ENCODE measurements at places on chromosomes 2 and 18.

GRCh38 chr18:61736133-61736532, 156.7 kb downstream of the RNF152 start:
- DNase-seq: no peak

DNA sequence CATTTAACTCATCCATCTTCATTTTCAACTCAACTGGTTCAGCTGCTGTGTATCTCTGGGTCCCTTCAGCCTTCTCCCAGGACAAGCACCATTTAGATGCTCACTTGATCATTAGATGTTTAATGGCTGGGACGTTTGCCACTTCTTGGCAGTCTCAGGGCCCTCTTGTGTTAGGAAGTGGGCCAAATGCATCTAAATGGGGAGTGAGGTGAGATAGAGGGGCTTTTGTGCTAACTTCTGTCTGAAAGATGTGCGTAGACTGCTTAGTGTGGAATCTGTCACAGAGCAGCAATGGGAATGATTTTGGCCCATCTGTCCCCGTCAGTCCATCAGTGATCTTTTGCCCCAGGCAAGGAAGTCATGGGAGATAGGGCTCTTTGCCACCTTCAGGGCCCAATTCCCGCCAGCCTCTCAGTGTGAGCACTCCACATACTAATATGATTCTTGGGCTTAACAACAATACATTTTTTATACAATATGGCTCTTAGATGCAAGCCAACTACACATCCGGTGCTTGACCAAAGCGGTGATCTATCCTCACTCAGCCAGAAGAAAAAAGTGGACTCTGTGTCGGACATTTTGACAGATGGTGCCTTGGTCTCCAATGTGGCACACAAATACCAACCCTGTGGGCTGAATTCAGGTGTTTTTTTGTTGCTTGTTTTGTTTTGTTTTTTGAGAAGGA, 95.7 kb upstream of the EPC2 start:
- no peak for DNase-seq

- no peak for DNase-seq
Observed at GRCh38 chr18:13530879-13531387, 195.4 kb downstream of the FAM210A start.

- no peak for DNase-seq
Observed at GRCh38 chr2:217396165-217396564, 536.3 kb upstream of the TNP1 start.

- DNase-seq: no peak
Observed at GRCh38 chr2:22981785-22982184, 403.2 kb upstream of the KLHL29 start.

- no peak for DNase-seq
Observed at GRCh38 chr2:83305758-83306378, 1153.2 kb downstream of the SUCLG1 start.

GRCh38 chr2:36277146-36277808, 78.3 kb upstream of the CRIM1 start:
- DNase-seq: no peak

DNA sequence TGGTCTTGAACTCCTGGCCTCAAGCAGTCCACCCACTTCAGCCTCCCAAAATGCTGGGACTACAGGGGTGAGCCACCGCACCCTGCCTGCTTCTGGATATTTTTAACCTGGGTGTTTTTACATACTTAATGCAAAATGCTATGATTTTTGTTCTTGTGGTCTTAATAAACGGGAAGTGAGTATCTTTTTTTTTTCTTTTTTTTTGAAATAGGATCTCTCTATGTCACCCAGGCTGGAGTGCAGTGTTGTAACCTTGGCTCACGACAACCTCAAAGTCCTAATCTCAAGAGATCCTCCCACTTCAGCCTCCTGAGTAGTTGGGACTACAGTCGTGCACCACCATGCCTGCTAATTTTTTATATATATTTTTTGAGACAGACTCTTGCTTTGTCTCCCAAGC, 19.2 kb upstream of the ASXL2 start:
- no peak for DNase-seq

DNA sequence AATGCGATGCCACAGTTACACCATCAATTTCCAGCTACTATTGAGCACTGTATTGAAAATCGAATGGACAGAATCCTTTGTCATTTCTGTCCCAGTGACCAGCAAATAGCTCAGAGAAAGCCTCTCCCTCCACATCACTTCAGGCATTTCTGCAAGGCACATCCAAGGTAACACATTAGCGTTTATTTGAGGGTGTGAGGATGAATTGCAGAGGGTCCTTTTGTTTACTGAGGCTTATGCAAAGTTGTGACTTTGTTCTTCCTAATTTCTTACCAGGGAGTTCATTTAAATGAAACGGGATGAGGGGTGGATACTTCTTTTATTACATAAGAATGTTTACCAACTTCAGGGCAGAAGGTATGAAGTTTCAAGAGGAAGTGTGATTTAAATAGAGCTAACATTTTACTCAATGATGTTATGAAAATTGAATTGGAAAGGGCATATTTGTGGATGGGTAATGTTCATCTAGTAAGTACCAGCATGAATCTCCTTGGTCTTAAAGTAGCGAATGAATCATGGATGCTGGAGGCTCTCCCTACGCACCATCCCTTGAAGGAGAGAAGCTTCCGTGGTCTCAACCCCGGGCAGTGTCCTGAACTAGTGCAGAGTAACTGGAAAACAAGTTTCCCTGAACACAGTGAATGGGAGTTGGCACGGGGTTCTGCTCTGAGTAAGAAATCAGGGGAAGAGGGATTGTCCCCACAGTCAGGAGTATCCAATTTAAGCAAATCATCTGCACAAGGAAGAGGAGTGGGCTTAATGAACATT, 756.5 kb downstream of the GALR1 start:
- DNase-seq: no peak

DNA sequence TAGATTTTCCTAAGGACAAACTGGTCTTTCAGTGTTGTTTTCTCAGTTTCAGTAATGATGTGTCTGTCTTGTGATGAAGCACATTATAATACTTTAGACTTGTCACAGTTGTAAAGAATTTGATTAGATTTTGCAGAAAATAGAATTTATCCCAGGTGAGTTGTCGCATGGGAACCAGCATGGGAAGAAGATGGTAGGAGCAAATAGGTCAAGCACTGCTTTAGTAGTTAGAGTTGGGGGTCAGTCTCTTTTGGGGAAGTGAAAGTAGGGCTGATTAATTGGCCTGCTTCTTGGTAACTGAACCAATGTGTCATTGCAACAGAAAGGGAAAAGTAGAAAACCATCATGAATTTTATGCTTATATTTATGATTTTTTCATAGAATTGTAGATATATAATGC, 153.2 kb upstream of the MYO3B start:
- no peak for DNase-seq

- DNase-seq: no peak
Observed at GRCh38 chr2:187541086-187542085, 12.8 kb downstream of the TFPI start.

GRCh38 chr2:123086613-123087385, 938.3 kb upstream of the CNTNAP5 start:
- DNase-seq: no peak

GRCh38 chr2:79782576-79783452, 270.0 kb downstream of the CTNNA2 start:
- DNase-seq: no peak

DNA sequence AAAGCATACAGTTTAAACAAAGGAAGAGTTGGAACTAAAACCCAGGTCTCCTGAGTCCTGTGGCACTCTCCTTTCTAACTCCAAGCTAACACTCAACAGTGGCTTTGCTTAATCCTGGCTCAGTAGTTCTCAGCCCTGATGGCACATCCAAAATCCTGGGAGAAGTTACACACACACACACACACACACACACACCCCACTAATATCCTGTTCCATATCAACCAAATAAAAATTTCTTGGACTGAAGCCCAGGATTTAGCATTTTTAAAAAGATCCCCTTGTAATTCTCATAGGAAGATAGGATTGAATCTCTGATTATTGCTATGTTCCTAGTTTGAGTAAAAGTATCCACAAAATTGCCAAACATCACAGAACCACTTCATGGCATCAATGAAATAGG, 136.1 kb upstream of the RIOK3 start:
- no peak for DNase-seq

DNA sequence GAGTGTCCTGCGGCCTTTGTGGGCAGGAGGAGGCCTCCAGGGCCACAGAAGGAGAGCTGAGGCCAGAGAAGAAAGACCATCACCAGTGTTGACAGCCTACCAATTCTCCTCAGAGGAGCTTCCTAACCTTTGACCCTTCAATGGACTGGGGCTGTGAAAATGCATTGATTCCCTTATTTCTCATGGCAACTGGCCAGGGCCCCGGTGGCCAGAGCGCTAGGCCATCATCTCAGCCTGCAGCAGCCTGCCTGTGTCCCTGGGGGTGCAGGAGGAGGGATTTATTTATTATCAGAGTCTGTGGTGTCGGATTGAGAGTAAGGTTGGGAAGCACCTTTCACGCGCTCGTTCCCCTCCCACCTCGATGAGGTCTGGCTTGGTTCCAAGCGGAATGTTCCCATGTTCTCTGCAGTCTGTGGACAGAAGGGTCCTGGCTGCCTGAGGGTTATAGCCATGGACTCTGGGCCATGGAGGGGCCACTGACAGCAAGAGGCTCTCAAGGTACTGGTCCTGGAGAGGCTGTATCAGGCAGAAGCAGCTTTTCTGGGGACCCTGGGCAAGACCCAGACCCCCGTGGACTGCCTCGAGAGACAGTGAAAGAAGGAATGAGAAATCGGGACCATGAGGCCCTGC, 53.8 kb downstream of the CYP27C1 start:
- DNase-seq: no peak

- DNase-seq: no peak
Observed at GRCh38 chr2:56185582-56186046, 1.8 kb downstream of the CCDC85A start.

- DNase-seq: no peak
Observed at GRCh38 chr18:650428-650858, 7.0 kb upstream of the TYMS start.
